Activated effector memory CD4-positive, alpha-beta T cell treated with Interleukin-2 at 50 U/mL for 16 hours (primary cell): ENCODE measurements at places on chromosomes 4 and X.

DNA sequence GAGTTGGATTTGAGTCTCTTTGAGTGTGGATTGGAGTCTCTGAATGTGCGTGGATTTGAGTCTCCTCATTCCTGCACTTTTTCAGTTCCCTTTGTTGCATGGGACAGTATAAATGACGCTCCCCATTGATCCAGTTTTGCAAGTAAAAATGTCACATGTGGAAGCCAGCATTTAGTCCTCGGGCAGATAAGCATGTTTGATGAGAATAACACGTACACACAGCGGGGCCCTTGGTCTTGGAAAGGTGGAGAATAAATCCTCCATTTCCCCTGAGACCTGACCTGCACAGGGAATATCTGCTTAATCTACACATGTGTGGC lies 8.1 kb downstream of the P2RY8 start:
- no peak for DNase-seq

- no peak for DNase-seq
These were observed 230.7 kb downstream of the DCLK2 start for GRCh38 chr4:150308824-150309472.

GRCh38 chr4:76570141-76570973 lies 135.3 kb downstream of the SHROOM3 start:
- no peak for DNase-seq

DNA sequence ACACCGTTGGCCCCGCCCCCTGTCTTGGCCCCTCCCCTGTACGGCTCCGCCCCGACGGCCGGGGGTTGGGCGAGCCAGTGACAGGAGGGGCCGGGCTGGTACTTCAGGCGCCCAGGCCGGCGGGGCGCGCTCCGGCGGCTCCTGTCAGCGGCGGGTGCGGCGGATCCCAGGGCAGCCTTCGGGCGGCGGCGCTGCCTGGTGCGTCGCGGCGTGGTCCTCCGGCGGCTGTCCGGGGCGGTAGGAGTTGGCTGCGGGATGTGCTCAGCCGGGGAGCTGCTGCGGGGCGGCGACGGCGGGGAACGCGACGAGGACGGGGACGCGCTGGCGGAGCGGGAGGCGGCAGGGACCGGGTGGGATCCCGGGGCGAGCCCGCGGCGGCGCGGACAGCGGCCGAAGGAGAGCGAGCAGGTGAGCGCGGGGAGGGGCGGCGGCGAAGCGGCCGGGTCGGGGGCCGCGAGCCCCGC lies at the start of gene FAM241A:
Gene FAM241A (plus strand): TSS at position 129 of the 464 bp plus-strand sequence. CDS start 127 bp downstream, at position 256.
- peak; percentile 89 for DNase-seq

DNA sequence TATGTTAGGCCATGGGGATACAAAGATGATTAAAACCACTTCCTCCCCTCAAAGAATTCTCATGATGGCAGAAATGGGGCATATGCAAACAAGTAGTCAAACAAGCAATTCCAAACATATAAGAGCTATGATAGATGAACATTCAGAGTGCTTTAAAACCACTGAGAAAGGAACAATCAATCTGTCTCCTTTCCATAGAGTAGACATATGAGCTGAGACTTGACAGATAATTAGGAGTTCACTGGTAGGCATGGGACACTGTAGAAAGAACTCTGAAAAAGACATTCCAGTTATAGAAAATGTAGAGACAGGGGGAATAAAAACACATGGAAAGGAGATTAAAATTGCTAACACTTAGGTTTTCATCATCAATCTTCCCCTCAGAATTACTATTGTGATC lies 372.8 kb downstream of the KLHL4 start:
- DNase-seq, result no peak

DNA sequence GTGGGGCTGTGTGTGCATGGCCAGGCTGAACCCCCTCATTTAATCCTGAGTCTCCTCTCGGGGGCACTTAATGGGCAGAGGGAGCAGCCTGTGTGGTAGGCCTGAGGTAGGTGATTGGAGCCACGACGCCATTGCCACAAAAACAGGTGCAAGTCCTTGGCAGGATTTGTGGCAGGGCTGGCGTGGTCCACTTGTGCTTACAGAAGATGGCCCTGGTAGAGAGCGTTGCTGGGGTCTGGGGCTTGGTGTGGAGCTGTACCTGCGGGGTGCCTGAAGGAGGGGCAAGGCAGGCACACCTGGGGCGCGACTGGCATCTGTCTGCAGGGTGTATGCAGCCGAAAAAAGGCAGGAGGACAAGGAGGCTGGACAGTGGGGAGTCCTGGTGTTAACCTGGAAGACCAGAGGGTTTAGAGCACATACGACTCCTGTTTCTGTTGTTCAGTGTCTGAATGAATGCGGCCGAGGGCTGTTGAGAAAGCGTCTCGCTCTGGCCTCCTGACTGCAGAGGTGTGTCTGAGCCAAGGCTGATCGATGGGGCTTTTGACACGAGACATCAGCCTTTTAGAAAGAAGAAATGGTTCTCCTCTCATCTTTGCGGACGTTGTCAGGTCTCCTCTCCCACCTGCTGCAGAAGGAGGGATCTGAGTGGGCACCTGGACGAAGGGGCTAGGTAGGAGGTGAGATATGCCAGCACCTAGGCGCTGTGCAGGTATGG lies 52.0 kb downstream of the TBC1D14 start:
- no peak for DNase-seq
